ENCODE measurements at places on chromosomes 16 and 17.

- no peak for DNase-seq
Observed at GRCh38 chr17:31492880-31493655, 101.6 kb downstream of the RAB11FIP4 start.

GRCh38 chr16:78045865-78046581 is 23.7 kb downstream of the CLEC3A start:
- no peak for DNase-seq

DNA sequence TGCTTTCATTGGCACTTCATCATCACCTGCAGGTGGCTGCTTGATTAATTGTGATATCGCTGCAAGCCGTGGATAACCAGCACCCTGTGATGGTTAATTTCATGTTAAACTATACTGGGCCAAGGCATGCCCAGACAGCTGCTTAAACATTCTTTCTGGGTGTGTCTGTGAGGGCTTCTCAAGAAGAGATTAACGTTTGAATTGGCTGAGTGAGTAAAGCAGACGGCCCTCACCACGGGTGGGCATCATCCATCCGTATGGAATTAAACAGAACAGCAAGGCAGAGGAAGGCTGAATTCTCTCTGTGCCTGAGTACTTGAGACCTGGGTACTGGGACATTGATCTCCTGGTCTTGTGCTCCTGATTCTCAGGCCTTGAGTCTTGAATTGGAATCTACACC is 7.1 kb upstream of the ZNF213 start:
- no peak for DNase-seq

DNA sequence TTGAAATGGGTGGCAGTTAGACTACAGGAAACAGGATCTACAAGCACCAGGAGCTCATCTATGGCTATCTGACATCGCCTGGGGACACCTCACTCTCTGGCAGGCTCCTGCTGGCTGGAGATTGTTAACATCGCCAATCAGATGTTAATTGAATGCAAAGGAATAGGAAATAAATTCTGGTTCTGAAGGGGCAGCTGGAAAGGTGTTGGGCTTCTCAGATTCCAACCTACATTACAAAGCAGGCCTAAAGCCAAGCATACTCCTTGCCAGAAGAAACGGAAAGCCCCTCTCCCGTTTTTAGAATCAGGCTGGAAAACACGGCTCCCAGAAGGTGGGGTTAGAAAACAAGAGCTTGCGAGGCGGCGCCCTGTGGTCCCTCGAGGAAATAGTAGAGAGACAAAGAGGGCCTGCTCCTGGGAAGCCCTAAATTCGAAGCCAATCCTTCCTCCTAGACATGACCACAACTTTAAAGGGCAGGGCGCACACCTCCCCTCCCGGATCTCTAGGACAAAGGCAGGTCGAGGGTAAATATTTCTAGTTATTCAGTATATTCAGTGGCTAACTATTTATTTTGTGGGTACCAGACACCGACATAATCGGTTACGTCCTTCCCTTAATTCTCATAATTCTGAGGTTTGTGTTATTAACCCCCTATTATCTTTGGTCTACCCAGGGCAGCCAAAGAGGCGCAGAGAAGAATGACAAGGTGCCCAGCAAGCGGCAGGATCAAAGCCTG is 763 bp upstream of the TOM1L1 start:
- DNase-seq = no peak

DNA sequence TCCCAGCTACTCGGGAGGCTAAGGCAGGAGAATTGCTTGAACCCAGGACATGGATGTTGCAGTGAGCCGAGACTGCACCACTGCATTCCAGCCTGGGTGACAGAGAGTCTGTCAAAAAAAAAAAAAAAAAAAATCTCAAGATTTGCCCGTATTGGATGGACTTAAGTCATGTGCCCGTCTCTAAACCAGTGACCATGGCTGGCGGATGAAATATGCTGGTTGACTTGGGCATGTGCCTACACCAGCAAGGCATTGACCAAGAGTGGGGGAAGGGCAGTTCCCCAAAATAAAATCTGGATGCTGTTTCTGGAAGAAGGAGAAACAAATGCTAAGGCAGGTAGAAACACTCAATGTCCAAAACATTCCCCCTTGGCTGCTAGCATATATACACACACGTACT is 21.5 kb upstream of the COL1A1 start:
- DNase-seq = no peak

DNA sequence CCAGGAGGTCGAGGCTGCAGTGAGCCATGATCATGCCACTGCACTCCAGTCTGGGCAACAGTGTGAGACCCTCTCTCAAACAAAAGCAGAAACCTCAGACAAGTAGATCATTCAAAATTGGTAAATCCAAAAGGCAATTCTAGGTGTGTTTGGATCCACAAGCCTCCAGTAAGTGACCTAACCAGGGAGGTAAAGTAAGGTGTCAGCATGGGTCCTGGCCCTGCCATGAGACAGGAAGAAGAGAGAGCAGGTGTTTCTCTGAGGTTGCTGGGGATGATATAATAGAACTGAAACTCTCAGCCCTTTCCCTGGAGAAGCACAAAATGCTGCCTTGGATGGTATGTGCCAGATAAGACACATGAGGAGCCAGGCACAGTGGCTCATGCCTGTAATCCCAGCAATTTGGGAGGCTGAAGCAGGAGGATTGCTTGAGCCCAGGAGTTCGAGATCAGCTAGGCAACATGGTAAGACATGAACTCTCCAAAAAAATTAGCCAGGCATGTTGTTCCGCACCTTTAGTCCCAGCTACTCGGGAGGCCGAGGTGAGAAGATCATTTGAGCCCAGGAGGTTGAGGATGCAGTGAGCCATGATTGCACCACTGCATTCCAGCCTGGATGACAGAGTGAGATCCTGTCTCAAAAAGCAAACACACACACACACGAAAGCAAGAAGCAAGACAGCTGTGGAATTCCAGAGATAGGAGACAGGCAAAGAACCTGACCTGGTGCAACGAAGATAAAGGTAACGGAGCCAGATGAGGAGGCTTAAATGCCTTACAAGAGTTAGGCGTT is 6.5 kb downstream of the TM4SF5 start:
- DNase-seq = no peak

DNA sequence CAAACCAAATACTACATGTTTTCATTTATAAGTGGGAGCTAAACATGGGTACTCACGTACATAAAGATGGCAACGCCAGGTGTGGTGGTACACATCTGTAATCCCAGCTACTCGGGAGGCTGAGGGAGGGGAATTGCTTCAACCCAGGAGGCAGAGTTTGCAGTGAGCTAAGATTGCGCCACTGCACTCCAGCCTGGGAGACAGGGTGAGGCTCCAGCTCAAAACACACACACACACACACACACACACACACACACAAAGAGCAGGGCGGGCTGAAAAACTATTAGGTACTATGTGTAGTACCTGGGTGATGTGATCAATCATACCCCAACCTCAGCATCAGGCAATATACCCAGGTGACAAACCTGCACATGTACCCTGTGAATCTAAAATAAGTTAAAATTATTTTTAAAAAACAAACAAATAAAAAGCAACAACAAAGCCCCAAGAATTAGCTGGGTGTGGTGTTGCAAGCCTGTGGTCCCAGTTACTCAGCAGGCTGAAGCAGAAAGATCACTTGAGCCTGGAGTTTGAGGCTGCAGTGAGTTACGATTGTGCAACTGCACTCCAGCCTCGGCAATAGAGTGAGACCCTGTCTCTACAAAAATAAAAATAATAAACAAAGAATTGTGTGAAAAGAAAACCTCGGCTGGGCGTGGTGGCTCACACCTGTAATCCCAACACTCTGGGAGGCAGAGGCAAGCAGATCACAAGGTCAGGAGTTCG is 11.9 kb upstream of the FAAP100 start:
- DNase-seq = peak; percentile 89

- no peak for DNase-seq
Observed at GRCh38 chr17:20073055-20073979, 64.2 kb downstream of the SPECC1 start.

- no peak for DNase-seq
Observed at GRCh38 chr17:72967977-72968585, 124.4 kb downstream of the SLC39A11 start.

DNA sequence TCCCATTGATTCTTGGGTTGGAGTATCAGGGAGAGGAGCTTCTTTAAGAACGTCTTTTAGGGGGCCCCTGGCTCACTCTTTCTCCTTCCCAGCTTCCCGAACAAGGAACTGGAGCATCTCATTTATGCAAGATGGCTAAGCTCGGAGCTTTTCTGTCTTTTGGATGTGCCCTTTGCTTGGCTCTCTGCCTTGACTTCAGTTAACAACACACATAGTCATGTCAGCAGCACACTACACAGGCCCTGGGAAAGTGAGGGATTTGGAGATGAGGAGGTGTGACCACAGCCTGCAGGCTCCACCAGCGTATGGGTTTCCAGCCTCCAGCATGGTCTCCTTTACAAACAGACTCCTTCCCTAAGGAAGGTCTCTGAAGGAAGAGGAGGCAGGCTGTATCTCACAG is 310.4 kb downstream of the SNX29 start:
- DNase-seq = no peak

DNA sequence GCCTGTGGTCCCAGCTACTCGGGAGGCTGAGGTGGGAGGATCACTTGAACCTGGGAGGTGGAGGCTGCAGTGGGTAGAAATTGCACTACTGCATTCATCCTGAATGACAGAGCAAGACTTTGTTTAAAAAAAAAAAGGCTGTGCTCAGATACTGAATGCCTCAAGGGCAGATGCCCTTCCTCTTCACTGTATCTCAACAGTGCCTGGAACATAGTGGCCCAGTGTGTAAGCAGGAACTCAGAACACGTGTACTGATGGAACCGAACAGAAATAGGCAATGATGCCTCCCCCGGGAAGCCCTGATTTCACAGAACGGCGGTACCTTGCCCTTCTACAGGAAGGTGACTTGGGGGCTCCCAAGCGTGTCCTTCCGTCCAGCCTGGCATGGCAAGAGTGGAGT is 46.8 kb downstream of the PLXDC1 start:
- DNase-seq = no peak

- DNase-seq = peak; percentile 42
Observed at GRCh38 chr16:72480911-72481310, 309.0 kb upstream of the PMFBP1 start.

GRCh38 chr16:31087481-31087880 is 1.3 kb downstream of the PRSS53 start:
- DNase-seq = no peak

DNA sequence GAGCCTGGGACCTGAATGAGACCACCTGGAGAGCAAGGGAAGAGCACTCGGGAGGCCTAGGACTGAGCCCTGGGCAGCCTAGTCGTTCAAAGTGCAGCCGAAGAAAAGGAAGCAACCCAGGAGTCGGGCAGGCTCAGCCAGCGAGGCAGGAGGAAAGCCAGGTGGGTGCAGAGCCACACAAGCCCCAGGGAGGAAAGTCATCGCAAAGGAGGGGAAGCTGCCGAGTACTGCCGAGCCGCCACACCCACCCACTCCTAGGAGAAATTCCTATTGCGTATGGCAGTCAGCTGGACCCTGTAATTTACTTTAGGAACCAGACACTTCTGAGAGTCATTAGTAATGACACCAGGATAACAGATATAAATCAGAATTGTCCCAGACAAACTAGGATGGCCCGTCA is 187.6 kb downstream of the KATNIP start:
- DNase-seq = no peak
